Activated CD8-positive, alpha-beta T cell treated with anti-CD3 and anti-CD28 coated beads, Interleukin-2, amount 10 ng/mL, durations not matched to agents 7 days and 5 days (primary cell): ENCODE measurements at places on chromosomes 4 and X.

DNA sequence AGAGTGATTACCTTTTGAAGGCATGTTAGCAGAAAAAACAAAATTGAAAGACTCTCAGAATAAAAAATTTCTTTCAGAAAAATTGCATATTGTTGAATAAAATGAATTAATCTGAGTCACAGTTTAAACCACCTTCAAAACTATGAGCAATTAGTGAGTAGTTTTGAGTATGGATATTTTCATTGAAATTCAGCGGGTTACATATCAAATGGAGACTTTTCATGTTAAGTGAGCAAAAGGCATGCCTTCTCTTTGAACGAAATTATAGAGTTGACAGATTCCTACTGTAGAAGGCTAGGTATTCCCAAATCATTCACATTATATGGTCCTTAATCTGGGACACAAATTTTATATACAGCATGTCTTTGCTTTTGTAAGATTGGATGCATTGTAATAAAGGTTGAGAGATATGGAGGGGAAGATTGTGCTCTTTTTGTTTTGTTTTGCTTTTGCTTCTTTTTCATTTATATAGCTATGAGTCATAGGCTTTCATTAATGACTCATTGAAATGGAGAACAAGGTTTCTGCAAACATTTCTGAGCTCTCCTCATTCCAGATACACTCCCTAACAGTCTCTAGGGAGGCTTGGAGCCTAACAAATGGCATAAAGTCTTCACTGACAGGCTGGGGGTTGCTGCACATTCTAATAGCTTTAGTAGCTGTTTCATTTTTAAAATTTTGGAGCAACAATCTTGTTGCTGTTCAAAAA is 21.6 kb downstream of the PCDH18 start:
- no peaks in the 10 kb centered on the region for H3K27me3 ChIP-seq
- no peak for DNase-seq
- no peaks in the 10 kb centered on the region for H3K4me1 ChIP-seq
- no peak overlapping the region for H3K4me3 ChIP-seq

DNA sequence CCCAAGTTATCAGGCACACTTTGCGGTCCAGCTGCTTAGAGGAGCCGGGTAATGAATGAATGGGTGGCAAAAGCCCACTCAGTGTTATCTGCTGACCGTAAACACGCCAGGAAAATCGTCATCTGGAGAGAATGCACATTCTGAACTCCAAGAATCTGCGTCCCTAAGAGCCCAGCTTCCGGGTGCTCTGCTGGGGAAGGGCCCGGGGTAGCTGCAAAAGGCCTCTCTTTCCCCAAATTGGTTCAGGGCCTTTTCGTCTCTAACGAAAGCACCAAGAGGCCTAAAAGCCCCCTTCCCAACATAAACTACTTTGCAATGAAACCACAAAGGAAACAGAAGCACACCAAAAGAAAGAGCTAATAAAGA is 1.6 kb upstream of the SFRP2 start:
- peaks cover 83% of the 10 kb centered on the region for H3K27me3 ChIP-seq
- H3K36me3 ChIP-seq: no peaks in the 10 kb centered on the region
- peak overlapping the region; percentile 3 for H3K4me3 ChIP-seq
- DNase-seq: no peak
- no peak overlapping the region for H3K27ac ChIP-seq

DNA sequence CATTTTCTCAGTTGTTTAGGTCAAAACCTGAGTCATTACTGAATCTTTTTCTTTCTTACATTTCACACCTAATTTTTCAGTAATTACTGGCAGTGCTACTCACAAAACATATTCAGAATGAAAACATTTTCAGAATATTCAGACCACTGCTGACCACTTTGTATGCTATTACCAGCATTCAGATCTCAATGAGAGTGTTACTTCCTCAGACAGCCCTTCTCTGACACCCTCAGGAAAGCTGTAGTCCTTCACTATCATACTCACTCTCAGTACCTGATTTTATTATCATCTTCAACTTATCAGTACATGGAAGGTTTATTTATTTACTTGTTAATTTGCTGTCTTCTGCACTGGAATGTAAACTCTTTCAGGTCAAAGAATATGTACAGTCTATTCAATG is 12.3 kb upstream of the ALB start:
- no peak for DNase-seq
- H3K36me3 ChIP-seq: no peaks in the 10 kb centered on the region
- no peak overlapping the region for H3K27ac ChIP-seq
- no peaks in the 10 kb centered on the region for H3K4me1 ChIP-seq

GRCh38 chr4:109916027-109916409 is 3.3 kb downstream of the EGF start:
- H3K27ac ChIP-seq: no peak overlapping the region
- no peaks in the 10 kb centered on the region for H3K36me3 ChIP-seq
- peaks cover 11% of the 10 kb centered on the region for H3K27me3 ChIP-seq
- no peak overlapping the region for H3K4me3 ChIP-seq
- H3K4me1 ChIP-seq: no peaks in the 10 kb centered on the region

DNA sequence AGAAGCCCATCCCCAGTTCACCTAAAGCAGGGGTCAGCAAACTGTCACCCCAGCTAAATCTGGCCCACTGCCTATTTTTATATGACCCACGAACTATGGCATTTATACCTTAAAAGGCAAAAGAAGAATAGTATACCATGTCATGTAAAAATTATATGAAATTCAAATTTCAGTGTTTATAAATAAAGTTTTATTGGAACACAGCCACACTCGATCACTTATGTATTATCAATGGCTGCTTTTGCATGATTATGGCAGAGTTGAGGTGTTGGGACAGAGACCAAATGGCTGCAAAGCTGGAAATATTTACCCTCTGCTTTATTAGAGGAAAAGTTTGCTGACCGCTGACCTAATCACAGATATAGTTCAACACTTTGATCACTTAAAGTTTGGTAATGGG is 59.2 kb upstream of the GATB start:
- DNase-seq: no peak
- H3K27me3 ChIP-seq: peaks cover 13% of the 10 kb centered on the region
- H3K36me3 ChIP-seq: no peaks in the 10 kb centered on the region
- H3K27ac ChIP-seq: no peak overlapping the region
- H3K4me1 ChIP-seq: no peaks in the 10 kb centered on the region
- no peak overlapping the region for H3K4me3 ChIP-seq

DNA sequence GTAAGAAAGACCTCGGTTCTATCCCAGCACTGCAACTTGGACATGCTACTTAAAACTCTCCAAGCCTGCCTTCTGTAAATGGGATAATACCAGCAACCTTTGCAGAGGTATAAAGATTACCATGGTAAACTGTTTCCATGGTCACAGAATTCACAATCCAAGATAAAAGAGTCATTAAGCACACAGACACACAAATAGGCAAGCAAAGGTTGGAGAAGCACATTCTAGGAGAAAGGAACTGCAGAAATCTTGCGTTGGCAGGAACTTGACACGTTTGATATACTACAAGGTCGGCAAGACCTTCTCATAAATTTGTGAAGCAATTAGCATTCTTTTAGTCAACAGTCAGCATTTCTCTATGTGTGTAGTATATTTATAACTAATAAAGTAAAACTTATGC is 12.3 kb upstream of the CHRNA9 start:
- no peak overlapping the region for H3K4me3 ChIP-seq
- H3K4me1 ChIP-seq: peaks cover 50% of the 10 kb centered on the region
- no peaks in the 10 kb centered on the region for H3K27me3 ChIP-seq

- no peaks in the 10 kb centered on the region for H3K4me1 ChIP-seq
- H3K4me3 ChIP-seq: no peak overlapping the region
- no peak overlapping the region for H3K27ac ChIP-seq
- no peaks in the 10 kb centered on the region for H3K36me3 ChIP-seq
- no peak for DNase-seq
Measured at GRCh38 chr4:24664956-24665355, 80.6 kb upstream of the DHX15 start.

DNA sequence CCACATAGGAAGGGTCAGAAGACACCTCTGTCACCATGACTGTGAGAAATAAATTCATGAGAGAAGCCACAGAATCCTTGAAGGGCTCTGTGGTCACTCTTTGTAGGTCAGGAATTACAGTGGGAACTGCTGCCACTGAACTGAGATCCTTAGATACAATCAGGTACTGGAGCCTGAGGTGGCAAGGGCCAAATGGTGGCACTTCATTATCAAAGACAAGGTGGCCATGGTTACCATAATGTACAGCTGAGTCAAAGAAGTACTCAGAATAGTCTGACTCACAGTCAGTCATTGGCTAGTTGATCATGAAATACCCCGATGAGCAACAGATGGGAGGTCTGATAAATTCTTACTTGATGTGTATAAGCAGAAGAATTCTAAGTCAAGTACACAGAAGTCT is 131.9 kb downstream of the RTL3 start:
- H3K4me3 ChIP-seq: no peak overlapping the region
- DNase-seq: no peak
- no peaks in the 10 kb centered on the region for H3K27me3 ChIP-seq
- H3K4me1 ChIP-seq: peaks cover 8% of the 10 kb centered on the region
- H3K27ac ChIP-seq: no peak overlapping the region

- peak overlapping the region; percentile 74 for H3K27ac ChIP-seq
- peaks cover 2% of the 10 kb centered on the region for H3K36me3 ChIP-seq
- H3K4me3 ChIP-seq: no peak overlapping the region
- peak; percentile 80 for DNase-seq
Measured at GRCh38 chrX:151393514-151393913, 3.5 kb upstream of the VMA21 start.

DNA sequence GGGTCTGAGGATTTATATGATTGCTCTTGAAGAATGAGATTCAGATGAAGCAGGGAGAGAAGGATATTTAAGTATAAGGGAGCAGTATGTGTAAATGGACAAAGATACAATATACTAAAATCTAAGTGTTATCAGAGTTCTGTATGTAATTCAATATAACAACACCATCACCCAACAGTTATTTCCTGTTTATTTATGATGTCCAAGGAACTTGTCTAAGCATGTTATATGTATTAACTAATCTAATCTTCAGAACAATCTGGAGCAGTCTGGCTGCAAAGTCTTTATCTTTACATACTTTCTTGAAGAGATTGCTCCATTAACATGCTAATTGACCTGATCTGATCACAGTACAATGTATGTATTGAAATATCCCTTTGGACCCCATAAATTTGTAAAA is 203.8 kb upstream of the WDFY3 start:
- DNase-seq: no peak
- H3K4me1 ChIP-seq: no peaks in the 10 kb centered on the region
- H3K4me3 ChIP-seq: no peak overlapping the region
- no peaks in the 10 kb centered on the region for H3K36me3 ChIP-seq
- H3K27ac ChIP-seq: no peak overlapping the region
- H3K27me3 ChIP-seq: no peaks in the 10 kb centered on the region

DNA sequence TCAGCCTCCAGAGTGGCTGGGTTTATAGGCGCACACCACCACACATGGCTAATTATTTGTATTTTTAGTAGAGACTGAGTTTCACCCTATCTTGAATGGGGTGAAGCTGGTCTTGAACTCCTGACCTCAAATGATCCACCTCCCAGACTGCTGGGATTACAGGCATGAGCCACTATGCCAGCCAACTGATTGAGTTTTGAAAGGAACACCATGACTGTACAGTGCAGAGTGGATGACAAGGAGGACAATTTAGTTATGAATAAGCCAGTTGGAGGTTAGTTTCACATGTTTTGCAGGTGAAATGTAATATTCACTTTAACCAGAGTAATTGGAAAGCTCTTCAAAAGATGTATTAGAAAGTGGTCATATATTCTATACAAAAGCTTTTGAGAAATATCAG is 60.8 kb downstream of the PCDH18 start:
- no peaks in the 10 kb centered on the region for H3K4me1 ChIP-seq
- H3K4me3 ChIP-seq: no peak overlapping the region
- H3K36me3 ChIP-seq: no peaks in the 10 kb centered on the region
- H3K27me3 ChIP-seq: no peaks in the 10 kb centered on the region
- DNase-seq: no peak
- no peak overlapping the region for H3K27ac ChIP-seq

- no peak overlapping the region for H3K4me3 ChIP-seq
- H3K27ac ChIP-seq: no peak overlapping the region
- H3K36me3 ChIP-seq: peaks cover 2% of the 10 kb centered on the region
- peaks cover 15% of the 10 kb centered on the region for H3K4me1 ChIP-seq
- H3K27me3 ChIP-seq: no peaks in the 10 kb centered on the region
Measured at GRCh38 chrX:112645774-112646173, 34.0 kb downstream of the LHFPL1 start.

DNA sequence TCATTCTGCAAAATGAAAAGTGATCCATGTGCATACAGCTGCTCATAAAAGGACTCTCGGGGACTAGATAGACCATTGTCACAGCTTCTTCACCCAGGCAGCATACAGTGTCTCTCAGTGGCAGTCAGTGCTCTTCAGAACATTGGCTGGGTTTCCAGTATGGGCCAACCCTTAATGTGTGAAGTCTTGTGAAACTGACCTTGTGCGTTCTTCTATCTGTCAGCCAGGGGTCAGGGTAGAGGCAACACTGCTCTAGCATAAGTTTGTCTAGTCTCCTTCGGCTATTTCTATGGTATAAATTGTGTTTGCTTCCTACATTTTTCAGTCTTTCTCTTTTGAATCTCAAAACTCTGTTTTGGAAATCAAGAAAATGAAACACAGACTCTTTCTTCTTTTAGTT is 37.0 kb upstream of the SMIM31 start:
- no peak overlapping the region for H3K4me3 ChIP-seq
- H3K4me1 ChIP-seq: no peaks in the 10 kb centered on the region
- DNase-seq: no peak
- no peak overlapping the region for H3K27ac ChIP-seq

DNA sequence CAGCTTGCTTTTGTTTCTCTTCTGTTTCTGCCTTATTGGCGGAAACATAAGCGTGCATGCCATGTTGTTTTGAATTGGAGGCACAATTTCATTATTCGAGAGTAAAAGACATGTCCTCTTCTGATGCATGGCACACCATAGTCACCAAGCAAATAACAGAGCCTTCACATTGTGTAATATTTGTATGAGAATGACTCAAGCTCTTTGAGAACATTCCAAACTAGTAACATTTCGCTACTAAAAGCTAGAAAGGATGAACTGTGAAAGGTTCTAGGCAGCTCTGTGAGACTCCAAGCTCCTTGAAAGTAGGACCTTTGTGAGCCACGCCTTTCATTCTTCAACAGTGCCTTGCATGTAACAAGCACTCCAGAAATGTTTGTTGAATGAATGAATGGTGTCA is 9.2 kb upstream of the ANXA3 start:
- H3K36me3 ChIP-seq: no peaks in the 10 kb centered on the region
- H3K27ac ChIP-seq: no peak overlapping the region
- peaks cover 26% of the 10 kb centered on the region for H3K27me3 ChIP-seq
- no peaks in the 10 kb centered on the region for H3K4me1 ChIP-seq

GRCh38 chr4:150038335-150039076 is 39.7 kb upstream of the DCLK2 start:
- H3K4me1 ChIP-seq: no peaks in the 10 kb centered on the region
- no peak for DNase-seq
- no peak overlapping the region for H3K27ac ChIP-seq
- no peak overlapping the region for H3K4me3 ChIP-seq
- no peaks in the 10 kb centered on the region for H3K27me3 ChIP-seq

DNA sequence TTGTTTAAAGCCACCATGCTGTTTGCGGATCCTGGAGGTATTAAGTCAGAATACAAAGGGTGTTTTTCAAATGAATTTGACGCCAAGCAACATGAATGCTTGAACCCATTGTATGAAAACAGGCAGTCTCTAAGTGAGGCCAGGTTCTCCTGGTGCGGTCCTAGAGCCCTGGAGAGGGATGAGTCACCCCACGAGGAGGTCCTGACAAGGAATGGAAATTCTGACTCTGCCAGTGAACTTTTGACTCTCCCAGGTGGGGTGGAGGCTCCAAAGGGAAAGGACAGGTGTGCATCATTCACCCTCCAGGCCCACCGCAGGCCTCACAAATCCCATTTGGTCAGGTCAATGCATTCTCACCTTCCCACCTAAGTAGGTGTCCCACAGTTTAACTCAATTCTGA is 1.5 kb downstream of the TRIM2 start:
- no peak overlapping the region for H3K27ac ChIP-seq
- peaks cover 24% of the 10 kb centered on the region for H3K27me3 ChIP-seq
- no peak overlapping the region for H3K4me3 ChIP-seq
- H3K36me3 ChIP-seq: no peaks in the 10 kb centered on the region
